ENCODE measurements at places on chromosomes 16 and 17.

DNA sequence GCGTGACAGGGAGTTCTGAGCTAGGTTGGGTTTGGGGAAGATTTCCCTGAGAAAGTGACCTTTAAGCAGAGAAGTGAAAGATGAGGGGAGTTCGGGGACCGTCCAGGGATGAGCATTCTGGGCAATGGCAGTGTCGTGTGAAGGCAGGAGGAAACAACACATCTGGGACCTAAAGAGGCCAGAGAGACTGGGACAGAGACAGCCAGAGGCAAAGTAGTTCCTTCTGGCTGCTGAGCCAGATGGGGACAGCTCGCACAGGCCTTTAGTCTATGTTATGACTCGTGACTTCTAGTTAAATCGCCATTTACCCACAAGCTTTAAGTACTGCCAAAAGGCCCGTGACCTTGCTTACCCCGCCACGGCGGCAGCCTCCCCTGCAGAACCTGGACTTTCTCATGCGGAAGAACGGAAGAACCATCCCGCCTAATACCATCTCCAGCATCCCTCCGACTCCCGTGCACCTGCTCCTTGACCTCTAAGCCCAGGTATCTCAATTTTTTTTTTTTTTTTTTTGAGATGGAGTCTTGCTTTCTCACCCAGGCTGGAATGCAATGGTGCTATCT, 8.5 kb upstream of the MED11 start:
- no peak for DNase-seq

DNA sequence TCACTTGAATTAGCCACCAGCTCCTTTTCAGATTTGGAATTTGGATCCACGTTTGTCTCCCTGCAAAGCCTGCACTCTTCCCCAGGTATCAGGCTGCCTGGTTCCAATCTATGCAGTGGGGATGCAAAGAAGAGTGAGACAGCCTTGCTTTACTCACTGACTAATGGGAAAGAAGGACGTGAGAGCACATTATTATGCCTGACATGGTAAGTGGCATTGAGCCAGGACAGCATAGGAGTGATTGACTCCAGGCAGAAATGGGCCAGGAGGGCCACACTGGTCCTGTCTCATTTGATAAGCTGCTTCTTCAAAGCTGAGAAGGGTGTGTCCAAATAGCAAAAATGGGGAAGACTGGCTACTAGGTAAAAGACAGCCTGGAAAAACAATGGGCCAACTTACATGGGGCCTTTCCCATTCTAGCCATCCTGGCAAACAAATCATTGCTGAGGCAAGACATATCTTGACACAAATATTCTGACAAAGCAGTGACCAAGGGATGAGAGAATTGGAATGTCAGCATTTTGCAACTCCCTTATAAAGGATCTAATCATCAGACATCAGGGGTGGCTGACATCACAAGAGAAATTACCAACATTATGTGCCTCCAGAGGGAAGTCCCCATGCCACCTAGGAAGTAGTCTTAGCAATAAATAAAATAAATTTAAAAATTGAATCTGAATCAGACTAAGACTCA, 38.6 kb downstream of the CDH11 start:
- no peak for DNase-seq

GRCh38 chr16:49588729-49589384, 215.3 kb downstream of the C16orf78 start:
- DNase-seq: no peak

GRCh38 chr17:47684535-47685193, 9.3 kb upstream of the TBKBP1 start:
- no peak for DNase-seq

DNA sequence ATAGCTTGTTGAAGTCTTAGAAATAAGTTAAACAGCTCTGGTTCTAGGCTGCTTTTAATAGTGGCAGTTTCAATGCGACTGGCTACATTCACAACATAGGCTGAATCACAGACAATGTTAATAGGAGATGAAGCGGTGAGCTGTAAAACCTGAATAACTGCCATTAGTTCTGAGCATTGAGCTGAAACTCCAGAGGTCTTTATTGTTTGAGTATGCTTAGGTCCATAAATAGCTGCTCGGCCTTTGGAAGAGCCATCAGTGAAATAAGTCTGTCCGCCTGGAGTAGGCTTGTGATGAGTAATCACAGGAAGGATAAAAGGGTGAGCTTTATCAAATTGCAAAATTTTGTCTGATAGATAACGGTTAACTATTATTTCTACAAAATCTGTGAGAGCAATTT, 9.4 kb upstream of the ZNF689 start:
- DNase-seq: no peak

- DNase-seq: no peak
These were observed 1.8 kb downstream of the CACNG3 start for GRCh38 chr16:24257958-24258357.

GRCh38 chr16:78503602-78504001, 404.1 kb downstream of the WWOX start:
- no peak for DNase-seq

GRCh38 chr17:79322211-79323123, 247.8 kb downstream of the ENGASE start:
- DNase-seq: no peak

DNA sequence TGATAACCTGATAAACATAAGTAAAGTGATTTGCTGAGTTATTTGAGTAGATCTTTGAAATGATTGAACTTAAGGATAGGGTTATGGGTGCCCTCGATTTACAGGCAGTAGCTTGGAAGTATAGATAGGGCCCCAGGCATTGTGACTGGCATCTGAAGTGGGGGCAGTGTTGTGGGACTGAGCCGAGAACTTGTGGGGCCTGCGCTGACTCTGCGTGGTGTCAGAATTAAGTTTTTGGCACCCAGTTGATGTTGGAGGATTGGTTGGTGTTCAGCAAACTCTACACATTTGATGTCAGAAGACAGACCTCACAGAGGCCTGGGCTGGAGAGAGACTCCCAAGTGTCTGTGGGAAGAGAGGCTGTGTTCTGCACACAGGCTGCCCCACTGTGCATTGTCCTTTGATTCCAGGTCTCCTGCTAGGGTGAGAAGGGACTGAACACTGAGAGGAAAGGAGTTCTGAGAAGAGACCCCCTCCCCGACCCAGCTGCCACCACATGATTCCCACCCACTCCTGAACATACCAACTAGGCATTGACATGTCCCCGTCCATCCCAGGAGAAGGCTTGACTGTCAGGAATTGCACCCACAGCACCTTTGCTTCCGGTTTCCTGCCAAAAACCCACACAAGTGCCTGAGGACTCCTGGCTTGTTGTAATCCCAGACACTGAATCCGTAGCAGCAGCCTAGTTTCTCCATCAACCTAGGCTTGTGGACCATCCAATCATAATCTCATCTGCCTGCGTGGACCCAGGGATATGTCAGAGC, 4.5 kb downstream of the ZNF267 start:
- DNase-seq: no peak

DNA sequence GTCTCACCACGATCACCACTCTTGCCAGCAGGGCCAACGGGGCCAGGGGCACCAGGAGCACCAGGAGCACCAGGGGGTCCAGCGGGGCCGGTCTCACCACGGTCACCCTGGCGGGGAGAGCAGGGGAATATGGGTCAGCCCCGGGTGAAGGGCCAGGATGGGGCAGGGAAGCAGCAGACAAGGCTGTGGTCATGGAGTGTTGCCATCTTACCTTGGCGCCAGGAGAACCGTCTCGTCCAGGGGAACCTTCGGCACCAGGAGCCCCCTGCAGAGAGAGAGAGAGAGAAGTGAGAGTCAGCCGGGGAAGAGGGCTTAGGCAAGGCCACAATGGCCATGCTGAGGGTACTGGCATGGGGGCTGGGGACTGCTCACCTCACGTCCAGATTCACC, 12.9 kb downstream of the COL1A1 start:
- DNase-seq: no peak

- no peak for DNase-seq
These were observed 5.8 kb upstream of the RARA start for GRCh38 chr17:40303009-40303657.

GRCh38 chr17:38544175-38544838, 61.4 kb downstream of the SRCIN1 start:
- no peak for DNase-seq

DNA sequence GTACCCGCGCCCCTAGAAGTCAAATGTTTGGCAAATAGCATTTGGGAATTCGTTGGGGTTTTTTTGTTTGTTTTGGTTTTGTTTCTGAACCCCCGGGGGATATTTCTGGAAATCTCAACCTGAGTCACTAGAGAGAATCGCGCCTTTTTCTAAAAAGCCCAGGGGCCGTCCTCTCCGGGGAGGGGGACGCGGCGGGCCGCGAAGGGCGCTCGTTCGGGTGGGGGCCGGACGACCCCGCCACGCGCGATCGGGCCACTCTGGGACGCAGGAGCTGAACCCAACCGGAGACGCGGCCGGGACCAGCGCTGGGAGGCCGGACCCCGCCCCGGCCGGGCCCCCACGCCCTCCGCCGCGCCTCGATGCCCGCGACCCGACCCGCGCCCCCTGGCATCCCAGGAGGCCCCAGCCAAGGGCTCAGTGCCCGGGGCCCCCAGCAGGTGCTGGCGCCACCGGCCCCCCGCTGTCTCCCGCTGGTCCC, 302 bp downstream of the LITAF start:
- DNase-seq: no peak

GRCh38 chr17:42117397-42118125, 3.6 kb downstream of the KAT2A start:
- DNase-seq: no peak

DNA sequence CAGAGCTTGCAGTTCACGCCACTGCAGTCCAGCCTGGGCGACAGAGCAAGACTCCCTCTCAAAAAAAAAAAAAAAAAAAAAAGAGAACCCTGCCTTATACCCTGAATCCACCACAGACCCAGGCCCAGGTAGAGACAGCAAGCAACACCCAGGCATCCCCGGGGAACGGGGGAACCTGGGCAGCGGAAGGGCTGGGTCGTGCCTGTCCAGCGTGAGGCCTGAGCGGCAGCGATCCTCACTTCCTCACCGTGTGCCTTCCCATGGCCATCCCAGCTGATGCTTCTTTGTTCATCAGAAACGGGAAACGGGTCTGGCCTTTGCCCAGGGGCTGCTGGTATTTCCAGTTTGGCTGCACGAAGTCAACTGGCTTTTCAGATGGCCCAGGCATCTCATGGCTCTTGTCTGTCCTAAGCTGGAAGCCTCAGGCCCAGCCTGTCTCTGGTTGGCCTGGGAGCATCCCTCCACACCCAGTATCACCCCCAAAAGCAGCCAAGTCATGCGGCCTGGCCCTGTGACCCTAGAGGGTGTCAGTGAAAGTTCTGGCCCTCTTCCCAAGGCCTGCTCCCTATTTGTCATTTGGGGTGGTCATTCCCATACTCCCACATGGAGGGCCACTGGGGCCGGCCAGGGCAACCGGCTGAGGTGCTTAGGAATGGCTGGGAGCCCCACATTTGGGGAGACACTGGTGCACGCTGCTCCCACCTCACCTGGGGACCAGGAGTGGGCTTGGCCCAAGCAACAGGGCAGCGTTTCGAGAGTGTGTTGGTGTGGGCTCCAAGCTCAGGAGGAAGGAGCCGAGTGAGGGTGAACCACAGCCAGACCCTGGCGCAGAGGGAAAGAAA, 20.1 kb downstream of the FAM83G start:
- DNase-seq: no peak

GRCh38 chr16:30437511-30438046, 7.7 kb upstream of the DCTPP1 start:
- no peak for DNase-seq

DNA sequence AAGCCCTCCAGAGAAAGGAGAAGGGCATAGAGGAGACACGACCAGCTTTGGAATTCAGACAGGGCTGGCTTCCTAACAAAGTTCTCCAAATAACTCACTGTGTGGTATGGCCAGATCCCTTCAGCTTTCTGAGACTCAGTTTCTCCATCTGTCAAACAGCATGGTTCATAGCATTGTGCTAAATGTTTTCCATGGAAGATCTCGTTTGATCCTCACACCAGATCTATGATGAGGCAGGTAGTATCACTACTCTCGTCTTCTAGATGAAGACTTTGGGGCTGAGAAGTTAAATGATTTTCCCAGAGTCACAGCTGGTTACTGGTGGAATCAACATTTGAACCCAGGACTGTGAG, 507.3 kb downstream of the HAPSTR1 start:
- DNase-seq: no peak

- no peak for DNase-seq
These were observed 10.1 kb upstream of the HSF5 start for GRCh38 chr17:58498177-58498828.

DNA sequence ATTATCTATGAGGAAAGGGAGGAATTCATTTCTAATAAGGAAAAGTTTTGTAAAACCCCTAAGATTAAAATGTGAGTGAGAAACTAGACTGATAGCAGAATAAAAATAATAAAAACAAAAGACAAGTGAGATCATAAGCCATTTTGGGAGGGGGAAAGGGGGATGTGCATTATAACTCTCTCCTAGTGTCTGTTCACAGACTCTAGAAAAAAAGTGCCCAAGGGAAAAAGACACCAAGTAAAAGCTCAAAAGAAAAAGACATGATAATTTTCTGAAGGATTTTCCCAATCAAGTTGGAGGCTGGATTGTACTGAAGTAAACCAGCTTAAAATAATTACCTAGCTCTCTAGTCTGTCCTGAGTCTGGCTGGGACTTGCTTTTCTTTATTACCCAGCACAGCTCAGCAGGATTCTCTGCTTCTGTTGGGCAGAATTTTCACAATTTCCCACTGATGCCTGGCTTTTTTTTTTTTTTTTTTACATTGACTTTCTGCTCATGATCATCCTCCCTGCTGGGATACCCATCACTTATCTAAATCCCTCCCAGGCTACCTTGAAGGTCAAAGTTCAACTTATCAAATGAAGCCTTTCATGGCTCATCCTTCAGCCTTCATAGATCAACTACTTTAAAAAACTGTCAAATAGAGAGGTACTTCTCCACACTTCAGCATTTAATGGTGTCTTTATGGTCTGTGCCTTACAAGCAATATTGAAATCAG, 124.2 kb upstream of the KCNJ16 start:
- DNase-seq: no peak

- DNase-seq: no peak
These were observed 23.7 kb downstream of the COX11 start for GRCh38 chr17:54944796-54945195.

DNA sequence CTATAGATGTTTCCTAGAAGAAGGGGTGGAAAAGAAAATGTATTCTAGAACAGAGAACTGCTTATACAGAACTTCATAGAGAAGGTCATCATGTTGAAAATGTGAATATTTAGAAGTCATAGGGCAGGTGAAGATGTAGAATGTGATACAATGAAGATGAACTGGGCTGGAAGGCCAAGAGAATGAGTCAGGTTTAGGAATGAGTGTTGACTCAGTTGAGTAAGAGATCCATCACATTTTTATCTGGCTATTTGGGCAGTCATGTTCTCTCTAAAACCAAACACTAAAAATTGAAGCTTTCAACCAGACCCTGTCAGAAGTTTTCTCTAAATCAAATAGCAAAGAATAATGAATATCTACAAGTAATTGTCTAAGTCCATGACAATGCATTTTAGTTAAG, 660.5 kb downstream of the KCNJ2 start:
- DNase-seq: no peak

GRCh38 chr16:16141784-16142396, 81.4 kb downstream of the ABCC6 start:
- DNase-seq: no peak

GRCh38 chr16:721765-722540, 1.0 kb downstream of the ANTKMT start:
- no peak for DNase-seq
